ENCODE measurements at places on chromosomes 7 and 10.

DNA sequence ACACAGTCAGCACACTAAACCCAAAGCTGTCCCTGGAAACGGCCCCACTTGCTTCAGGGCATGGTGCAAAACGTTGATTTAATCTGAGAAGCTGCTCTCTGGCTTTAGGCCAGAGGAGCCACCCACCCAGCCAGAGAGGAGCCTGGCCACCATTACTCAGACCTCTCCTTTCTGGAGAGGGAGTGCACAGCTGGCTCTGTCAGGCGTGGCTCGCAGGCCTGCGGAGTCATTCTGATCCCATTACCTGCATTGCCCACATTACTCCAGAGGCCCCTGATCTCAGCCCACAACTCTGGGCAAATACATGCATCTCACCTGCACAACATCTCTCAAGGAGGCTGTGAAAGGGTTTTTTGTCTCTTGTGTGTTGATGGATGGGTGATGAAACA, 370.0 kb upstream of the IGFBP3 start:
- no peak for DNase-seq

GRCh38 chr7:155141562-155141961, 71.4 kb downstream of the HTR5A start:
- DNase-seq, result no peak

GRCh38 chr7:86978808-86979506, 80.5 kb downstream of the ELAPOR2 start:
- DNase-seq, result no peak

- DNase-seq, result peak; percentile 64
Observed at GRCh38 chr7:36119005-36119706, 33.9 kb upstream of the EEPD1 start.

DNA sequence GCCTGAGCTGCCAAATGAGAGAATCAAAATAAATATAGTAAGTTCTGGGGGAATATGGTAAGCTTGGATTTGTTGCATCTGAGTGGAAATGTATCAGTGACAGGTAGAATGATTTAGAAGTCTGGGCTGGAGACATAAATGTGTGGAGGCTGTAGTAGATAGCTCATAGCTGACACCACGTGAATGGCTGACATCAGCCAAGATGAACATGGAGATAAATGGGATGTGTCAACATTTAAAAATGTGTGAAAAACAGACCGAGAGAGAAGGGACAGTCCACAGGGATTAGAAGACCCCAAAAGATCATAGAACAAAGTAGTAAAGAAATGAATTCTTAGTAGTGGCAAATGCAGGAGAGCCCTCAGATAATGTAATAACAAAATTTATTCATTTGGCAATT, 40.9 kb downstream of the NAMPT start:
- no peak for DNase-seq

DNA sequence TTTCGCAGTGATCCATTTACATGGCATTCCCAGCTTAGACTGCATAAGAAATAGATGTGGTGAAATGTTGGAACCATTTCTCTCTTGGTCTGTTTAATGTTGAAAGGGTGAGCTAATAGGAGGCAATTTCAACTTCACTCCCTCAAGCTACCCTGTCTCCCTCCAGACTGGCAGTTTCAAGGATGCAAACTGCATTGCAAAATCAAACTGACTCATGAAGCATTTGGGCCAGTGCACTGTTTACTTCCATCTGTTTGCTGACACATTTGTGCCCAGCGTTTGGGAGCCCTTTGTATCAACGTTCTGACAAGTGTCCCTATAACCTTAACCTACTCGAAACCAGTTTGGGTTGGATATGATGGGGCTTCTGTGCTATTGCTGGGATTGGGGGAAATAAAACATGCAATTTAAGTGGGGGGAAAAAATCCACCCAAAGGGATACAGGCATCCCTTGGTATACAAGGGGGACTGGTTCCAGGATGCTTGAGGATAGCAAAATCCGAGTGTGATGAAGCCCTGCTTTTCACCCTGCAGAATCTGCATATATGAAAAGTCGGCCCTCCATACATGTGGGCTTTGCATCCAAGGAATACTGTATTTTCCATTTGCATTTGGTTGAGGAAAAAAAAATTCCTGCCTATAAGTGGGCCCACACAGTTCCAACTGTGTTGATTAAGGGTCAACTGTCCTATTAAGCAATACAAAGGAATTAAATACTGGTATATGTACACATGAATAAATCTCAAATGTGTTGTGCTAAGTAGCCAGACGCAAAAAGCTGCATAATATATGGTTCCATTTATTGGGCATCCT, 15.6 kb downstream of the RHEB start:
- peak; percentile 31 for DNase-seq

Data from hepatic stellate cell (primary cell).